Left lung (tissue), 14 donors: ENCODE measurements at places on chromosomes 1 and 21.

- DNase-seq = no peak
Observed at GRCh38 chr21:41961282-41961701, 7.5 kb upstream of the C2CD2 start.

GRCh38 chr1:201883266-201883665 is 5.4 kb upstream of the SHISA4 start:
- DNase-seq = no peak

DNA sequence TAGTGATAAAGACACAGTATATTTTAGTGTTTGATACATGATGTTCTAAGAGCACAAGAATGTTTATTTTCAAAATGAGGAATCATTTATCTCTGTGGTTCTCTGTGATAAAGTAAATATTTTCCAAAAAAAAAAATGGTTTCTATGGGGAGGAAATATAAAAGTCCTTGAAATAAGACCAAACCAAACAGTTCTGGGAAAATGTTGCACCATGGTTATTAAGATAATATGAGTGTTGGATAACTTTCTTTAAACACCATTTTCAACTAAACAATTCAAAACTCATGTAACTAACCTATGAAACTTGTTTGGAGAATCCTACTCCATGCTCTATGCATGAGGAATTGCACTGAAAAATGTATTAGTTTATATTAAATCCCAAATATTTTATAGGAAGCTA is 184.6 kb downstream of the KCNT2 start:
- no peak for DNase-seq

GRCh38 chr1:85340427-85340826 is 64.0 kb upstream of the BCL10 start:
- DNase-seq = no peak

DNA sequence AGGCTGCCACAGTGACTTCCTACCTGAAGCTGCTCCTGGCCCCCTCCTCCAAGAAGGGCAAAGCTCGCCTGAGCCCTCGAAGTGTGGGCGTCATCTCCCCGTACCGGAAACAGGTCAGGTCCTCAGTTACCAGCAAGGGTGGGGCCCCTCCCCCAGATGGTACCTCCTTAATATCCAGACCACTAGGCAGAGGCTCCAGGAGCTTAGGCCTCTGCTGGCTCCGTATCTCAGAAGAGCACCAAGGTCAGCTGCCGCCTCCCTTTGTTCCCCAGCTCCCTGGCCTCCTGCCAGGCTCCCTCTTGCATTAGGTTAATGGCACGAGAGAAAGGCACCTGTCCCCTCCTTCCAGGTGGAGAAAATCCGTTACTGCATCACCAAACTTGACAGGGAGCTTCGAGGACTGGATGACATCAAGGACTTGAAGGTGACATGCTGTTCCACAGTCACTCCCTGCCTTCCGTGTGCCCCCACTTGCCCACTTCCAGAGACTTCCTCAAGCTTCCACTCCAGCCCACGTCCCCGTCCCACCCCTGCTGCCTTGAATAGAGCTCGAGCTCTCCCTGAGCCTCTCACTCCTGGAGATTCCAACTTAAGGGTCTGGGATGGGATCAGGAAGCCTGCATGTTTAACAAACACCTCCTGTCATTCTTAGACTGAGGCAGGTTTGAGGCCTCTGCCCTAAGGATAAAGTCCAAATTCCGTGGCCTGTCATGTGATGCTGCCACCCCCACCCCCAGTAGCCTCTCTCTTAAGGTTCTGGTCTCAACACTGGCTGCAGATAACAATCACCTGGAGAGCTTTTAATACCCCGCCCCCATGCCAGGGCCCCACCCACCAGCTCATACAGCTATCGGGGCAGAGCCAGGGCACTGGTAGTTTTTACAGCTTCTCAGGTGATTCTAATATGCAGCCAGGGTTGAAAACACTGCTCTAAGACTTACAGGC is 8.3 kb downstream of the RHOC start:
- no peak for DNase-seq

DNA sequence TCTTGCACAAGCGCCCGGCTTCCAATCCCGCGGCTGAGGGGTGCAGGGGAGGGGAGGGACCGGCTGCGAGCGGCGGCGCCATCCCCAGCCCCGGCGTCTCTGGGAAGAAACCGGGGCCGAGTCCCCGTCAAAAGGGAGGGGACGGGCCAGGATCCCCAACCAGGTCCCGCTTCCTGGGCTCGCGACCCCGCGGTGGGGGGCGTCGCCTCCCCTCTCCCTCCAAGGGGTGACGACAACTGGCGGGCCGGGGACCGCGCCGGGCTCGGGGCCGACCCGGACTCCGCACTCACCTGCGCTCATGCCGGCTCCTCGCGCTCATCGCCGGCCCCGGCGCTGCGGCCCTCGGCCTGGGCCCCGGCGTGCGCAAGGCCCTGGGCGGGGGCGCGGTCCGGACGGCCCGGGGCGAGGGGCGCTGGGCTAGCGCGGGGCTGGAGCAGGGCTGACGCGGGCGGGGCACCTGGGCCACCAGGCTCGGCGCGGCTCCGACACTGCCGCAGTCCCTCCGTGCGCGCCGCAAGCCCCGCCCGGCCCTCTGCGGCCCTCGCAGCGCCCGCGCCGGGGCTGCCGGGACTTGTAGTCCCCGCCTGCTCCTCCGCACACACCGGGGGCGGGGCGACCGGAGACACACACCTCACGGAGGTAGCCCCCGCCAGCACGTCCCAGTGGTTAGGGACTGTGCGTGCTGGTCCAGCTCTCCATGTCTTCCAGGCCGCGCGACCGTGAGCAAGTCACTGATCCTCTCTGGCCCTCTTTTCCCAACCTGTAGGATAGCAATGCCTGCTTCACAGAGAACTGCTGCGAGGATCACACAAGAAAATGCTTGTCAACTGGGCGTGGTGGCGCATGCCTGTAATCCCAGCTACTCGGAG is at the start of gene ATP13A2:
TSS of gene ATP13A2 (minus strand) at position 490 of the 869 bp plus-strand sequence. CDS start at position 300, 190 bp downstream.
- DNase-seq = peak; percentile 98

GRCh38 chr1:161781995-161782394 is 15.9 kb downstream of the ATF6 start:
- no peak for DNase-seq

- DNase-seq = no peak
Observed at GRCh38 chr21:35303085-35303484, 254.0 kb upstream of the RUNX1 start.

DNA sequence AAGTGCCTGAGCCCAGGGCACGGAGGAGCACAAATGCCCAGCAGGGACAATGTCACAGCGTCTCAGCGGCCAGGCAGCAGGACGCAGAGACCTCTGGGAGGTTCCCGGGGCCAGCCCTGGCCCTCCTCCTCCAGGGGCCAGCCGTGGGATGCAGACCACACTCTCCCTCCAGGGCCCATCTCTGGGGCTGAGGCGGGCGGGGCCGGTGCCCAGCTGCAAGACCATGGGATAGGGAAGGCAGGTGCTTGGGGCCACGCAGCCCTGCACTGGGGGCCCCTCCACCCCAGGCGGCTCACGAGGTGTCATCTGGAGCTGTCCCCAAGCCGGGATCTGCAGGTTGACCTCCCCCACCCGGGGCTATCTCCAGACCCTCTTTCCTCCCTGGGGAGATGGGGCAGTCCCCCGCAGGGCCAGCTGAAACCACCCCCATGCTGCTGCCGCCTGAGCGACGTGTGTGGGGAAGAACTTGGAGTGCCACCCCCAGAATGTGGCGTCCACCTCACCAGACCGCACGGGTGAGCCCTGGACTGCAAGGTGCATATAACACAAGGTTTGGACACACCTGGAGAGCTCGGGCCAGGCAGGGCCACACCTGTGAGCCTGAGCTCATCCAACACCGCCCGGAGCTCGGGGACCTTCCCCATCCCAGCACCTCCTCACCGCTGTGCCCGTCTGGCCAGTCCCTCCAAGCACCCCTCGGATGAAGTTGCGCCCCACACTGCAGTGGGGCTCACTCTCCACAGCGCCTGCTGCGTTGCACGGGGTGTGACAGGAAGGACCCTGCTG is 4.1 kb upstream of the TTLL10 start:
- DNase-seq = no peak

DNA sequence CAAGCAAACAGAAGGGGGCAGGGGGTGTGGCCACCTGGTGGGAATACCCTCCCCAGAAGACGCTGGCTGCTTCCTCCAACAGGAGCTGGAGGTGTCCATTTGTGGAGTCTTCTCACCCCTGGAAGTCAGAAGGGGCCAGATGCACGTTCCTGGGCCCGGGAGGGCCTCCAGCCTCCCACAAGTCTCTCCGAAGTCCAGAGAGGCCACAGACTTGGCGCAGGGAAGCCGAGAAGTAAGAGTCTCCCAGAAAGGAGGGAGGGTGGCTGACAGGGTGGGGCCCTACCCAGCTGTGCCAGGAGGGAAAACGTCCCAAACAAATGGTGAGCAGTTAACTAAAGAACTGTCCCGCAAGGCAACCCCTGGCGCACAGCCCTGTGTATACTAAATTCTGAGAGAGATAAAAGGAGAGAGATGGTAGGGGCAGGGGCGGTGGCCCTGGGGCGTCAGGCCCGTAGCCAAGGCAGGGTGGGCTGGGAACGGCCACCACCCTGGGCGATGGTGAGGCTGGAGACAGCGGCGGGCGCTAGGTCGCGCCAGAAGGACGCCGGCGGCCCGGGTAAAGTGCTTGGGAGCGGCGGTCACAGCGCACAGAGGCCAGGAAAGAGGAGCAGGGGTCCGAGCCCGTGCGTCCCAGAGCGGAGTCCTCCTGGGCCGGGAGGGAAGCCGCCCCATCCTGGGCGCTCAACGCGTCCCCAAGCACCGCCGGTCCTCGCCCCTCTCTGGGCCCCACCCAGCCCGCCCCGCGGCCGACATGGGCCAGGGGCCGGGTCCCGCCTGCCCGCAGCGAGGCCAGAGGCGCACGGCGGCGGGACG is 1.2 kb downstream of the CHD5 start:
- no peak for DNase-seq

GRCh38 chr1:81330111-81330510 is 470.6 kb upstream of the ADGRL2 start:
- DNase-seq = no peak

GRCh38 chr1:14987829-14988603 is 165.5 kb upstream of the TMEM51 start:
- DNase-seq = no peak

GRCh38 chr1:157472959-157473358 is 79.4 kb downstream of the FCRL5 start:
- DNase-seq = no peak

GRCh38 chr1:61447968-61448430 is 276.9 kb downstream of the TM2D1 start:
- DNase-seq = no peak

DNA sequence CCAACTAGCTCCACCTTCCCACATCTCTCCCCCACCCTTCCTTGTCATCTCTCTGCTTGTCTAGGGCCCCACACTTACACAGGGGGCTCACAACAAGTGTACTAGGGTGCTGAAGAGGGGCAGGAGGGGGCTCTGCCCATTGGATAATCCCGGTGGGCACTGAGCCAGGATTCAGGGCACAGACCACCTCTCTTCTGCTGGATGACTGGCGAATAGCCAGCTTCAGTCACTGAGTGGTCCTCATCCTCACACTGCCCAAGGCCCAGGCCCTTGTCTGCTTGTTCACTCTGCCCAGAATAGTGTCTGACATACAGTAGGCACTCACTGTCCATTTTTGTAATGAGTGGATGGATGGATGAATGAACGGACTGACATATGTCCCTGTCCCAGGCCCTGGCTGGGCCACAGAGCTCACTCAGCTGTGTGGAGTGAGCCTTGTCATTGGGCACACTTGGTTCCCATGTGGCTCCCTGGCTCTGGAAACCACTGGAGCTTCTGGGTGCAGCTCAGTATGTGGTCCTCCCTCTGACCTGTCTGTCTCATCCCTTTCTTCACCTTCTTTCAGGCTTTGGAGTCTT is 36.6 kb downstream of the FOXO6 start:
- no peak for DNase-seq

- no peak for DNase-seq
Observed at GRCh38 chr1:87473203-87473661, 144.6 kb downstream of the LMO4 start.

- DNase-seq = no peak
Observed at GRCh38 chr1:5725406-5725805, 266.8 kb downstream of the NPHP4 start.

DNA sequence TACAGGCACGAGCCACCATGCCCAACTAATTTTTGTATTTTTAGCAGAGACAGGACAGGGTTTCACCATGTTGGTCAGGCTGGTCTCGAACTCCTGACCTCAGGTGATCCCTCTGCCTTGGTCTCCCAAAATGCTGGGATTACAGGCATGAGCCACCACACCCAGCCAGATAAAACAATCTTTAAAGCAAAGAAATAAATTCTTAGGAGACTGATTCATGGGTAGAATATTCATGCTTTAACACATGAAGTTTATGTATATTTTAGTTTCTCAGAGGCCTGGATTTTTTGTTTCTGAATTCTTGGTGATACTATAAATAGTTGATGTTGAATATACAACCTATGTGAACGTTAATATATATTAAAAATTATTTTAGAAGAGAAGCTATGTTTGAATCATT is 127.4 kb upstream of the KIAA1614 start:
- no peak for DNase-seq

- no peak for DNase-seq
Observed at GRCh38 chr1:22567197-22567596, 3.9 kb downstream of the EPHA8 start.

DNA sequence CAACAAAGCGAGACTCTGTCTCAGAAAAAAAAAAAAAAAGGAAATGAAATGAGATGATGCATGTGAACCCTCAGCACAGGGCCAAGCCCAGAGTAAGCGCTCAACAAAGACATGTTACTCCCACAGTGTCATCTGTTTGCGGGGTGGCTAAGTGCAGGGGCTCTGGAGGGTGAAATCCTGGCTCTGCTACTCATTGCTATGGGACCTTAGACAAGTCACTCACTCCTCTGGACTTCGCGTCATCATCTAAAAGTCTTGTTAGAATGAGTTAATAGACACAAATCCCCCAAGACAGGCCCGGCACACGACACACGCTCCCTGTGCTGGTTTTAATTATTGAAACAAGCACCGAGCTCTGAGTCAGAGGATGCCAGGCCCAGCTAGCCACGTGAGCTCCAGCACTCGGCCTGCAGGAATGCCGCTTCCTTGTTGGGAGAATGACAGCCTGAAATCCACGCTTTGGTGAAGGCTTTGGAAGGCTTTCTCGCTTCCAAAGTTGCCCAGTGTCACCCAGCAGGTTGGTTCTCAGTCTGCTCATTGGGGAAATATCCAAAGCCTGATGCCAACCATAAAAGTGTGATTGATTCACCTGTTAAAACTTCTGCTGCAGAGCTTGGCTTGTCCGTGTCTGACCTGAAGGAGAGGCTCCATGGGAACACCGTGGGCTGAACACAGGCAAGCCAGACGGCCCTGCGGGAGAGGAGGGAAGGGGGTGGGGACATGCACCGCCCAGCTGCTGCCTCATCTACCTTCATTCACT is 36.7 kb upstream of the TARDBP start:
- DNase-seq = no peak

DNA sequence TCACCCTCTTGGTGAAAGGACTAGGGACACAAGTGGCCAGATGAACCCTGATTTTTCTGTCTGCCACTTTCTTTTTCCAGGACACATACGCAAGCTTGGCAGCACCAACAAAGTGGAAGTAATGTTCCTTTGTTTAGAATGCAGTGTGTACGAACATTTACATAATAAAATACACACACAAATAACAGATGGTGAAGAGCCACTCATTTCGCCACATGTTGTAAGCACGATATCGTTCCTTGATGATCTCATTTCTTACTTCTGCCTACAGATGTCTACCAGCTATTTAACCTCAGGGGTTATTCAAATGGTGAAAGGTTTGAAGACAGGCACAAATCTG is 670.2 kb upstream of the CXADR start:
- DNase-seq = no peak

GRCh38 chr1:115068826-115069585 is 20.3 kb downstream of the TSPAN2 start:
- no peak for DNase-seq
